Stimulated activated CD4-positive, alpha-beta T cell treated with anti-CD3 and anti-CD28 coated beads, TNF-alpha, amount 100 ng/mL, for 24 hours (primary cell): ENCODE measurements at places on chromosomes 2 and 18.

- DNase-seq, result no peak
Observed at GRCh38 chr18:35786365-35787042, 186.0 kb upstream of the RMP24 start.

DNA sequence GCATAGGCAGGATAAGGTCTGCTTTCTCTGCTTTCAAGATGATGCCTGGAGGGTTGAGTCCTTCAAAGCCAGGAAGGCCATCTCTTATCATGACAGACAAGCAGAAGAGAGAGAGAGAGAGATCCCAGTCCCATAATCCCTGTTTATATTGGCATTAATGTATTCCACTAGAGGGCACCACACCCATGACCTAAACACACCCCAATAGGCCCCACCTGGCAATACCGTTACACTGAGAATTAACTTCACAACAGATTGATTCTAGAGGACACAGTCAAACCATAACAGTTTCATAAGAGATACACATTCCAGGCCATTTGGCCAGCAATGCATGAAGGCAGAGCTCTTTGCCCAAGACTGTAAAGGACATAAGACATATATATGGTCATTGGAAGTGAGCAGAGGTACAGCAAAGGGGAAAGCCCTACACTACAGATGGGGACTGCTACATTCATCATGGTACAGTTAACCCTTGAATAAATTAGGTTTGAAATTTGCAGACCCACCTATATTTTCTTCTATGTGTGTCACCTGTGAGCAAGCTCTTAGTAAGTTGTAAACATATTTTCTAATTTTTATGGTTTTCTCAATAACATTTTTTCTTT, 1516.1 kb downstream of the RPIA start:
- no peak for DNase-seq

DNA sequence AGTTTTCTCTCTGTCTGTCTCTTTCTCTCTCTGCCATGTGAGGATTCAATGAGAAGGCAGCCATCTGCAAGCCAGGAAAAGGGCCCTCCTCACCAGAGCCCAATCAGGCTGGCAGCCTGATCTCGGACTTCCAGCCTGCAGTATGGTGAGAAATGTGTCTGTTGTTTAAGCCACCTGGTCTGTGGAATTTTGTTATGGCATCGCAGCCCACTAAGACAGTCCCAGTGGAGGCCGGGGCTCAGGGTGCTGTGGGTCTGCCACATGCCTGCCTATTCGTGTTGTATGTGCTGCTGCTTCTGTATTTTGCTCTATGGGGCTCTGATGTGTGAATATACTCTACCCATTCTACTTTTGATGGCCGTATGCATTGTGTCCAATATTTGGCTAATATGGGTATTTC, 139.0 kb upstream of the HS6ST1 start:
- no peak for DNase-seq

GRCh38 chr2:138504546-138505235, 3.1 kb downstream of the SPOPL start:
- DNase-seq, result no peak

DNA sequence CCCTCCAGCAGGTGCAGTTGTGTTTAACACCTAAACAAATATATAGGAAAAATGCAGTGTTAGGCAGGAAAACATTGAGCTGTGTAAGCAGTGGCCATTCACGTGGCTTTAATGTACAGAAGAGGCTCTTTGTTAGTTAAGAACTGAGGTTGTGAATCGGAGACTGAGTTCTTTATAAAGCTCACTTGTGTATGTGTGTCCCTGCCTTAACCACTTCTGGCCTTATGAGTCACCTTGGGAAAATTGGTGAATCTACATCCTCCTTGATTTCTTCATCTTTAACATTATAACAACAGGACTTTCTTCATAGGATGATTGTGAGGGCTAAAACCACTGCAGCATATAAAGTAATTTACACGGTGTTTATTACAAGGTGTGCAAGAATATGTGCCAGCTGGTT, 188.4 kb upstream of the TPO start:
- no peak for DNase-seq

GRCh38 chr2:47295981-47296635, 106.8 kb upstream of the MSH2 start:
- no peak for DNase-seq

DNA sequence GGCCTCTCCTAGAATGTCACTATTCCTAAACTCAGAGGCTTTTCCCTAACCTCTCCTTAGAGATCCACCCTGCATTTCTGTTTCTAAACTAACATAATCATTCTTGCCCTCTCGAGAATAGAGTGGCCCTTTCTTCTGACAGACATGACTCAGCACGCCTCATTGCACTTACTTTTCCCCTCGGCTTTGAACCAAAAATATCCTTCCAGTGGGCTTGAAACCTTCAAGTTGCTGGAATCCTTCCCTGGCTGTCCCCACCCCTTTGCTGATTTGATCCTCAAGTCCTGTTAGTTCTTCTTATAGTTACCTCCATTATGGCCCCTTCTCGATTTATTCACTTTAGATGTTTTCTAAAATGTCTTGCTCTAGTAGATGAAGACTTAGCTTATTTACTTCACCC, 158.0 kb downstream of the LTBP1 start:
- no peak for DNase-seq

DNA sequence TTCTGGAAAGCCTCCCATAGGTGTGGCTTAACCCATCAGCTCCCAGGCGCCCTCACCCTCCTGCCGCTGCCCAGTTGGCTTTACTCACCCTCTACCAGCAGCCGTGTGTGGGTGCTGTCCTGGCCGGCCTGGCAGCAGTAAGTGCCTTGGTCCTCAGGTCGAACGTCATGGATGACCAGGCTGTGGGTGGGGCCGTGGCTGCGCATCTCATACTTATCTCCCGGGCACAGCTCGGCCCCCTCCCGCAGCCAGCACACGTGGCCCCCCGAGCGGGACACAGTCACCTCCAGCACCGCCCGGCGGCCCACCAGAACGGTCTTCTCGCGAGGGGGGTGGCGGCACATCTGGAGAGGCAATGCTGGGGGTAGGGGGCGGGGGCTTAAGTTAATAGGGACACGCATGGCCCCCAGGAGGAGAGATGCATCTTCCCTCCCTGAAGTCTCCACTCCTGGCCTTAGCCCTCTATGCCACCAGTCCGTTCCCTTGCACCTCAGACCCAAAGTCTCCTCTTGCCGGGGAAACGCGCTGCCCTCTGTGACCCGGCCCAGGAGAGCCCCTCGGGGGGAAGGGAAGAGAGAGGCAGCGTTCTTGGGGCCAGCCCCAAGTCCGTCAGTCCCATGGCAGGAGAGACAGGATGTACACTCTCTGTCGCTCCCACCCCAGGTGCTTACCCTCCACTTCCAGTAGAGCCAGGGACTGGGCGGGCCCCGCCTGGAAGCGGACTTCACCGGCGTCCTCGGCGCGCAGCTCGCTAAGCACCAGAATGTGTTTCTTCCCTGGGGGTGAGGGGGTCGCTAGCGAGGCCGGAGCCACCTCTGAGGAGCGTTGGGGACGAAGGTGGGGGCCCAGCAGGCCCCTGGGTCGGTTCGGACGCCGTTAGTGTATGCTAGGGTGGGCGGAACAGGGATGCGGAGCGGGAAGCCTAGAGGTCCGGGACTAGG, 7.9 kb downstream of the TMEM198 start:
- no peak for DNase-seq

DNA sequence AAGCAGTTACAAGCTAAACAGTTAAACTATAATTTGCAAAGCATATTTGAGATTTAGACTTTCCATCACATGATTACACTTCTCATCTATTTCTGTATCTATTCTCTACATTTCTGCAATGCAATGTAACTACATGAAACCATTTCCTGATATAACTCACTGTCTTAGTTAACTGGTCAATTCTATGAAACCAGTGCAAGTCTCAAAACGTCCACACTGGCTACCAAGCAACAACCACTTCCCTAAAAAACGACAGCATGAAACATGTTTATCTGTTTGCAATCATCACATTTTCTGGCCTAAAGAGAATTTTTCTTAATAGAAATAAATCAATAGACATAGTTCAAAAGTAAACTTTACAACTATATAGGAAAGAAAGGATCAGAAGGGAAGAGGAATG, 17.4 kb downstream of the FECH start:
- no peak for DNase-seq

DNA sequence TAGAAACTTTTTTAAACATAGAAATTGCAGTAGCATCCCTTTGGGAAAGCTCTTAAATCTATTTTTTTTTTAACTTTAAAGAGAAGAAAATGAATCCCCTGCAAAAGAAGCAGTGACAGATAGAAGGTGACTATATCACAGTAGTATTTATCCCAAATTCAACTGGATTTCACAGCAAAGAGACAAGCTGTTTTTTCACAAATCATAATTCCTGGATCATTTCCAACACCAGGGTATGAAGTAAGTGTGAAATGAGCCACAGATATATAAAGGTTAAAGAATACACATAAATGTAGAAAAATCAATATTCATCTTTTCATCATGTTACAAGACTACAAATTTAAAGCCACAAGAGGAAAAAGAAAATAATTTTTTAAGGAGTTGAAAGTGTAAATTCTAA, 1404.9 kb upstream of the NXPH2 start:
- no peak for DNase-seq

DNA sequence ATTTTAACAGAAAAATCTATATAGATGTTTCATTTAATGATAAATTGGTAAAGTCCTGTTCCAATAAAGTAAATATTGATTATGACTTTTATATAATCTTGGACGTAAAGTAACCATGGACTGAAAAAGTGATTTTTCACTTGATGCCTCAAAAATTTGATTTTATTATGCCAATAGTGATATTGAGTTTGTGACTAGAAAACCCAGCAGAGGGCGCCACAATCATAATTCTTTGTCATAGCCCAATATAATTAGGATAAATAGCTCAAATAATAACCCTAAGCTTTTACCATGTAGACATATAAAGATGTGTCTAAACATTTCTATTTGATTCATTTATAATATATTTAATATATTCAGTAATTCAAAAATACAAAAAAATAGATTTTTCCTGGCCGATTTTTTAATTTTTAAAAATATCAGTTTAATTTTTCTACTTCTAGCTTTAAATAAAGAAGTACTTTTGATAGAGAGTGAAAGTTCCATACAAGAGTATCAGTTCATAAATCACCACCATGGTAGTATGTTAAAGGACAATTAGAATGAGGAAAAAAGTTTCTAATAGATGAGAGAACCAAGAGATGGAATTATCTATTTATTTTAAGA, 30.7 kb downstream of the CAMKMT start:
- peak; percentile 26 for DNase-seq

DNA sequence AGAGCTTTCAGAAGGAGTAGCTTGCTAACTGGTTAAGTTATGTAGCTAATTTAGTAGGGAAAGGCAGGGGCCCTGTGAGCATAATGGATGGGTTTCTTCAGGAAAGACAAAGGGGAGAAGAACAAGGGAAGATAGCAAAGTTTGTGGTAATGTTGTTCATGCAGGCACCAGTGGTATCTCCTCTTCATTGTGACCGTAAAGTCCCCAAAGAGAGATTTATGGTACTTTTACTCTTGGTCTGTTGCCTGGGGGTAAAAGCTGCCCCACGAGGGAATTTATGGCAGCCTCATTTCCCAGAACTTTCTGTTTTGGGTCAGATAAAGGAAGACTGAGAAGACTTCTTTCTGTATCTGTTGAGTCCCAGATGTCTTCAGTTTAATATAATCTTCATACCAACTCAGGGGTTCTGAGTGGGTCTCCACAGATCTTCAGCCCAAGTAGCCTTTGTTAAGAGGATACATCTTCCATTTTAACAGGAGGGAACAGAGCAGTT, 27.5 kb downstream of the MALT1 start:
- no peak for DNase-seq

DNA sequence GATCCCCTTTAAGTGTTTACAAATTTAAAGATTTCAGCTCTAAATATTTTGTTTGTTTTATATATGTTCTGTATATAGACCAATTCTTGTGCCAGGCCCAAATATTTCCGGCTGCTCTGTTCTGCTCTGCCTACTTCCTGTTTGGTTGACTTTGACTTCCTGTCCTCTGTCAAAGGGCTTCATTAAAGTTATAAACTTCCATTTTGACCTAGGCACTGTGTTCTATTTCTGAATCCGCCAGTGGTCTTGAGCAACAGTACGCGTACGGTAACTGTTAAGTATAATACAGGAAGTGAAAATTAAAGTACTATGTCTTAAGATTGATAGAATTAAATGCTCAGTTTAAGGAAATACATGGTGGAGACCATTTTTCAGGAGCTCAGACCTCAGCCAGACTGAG, 13.5 kb upstream of the REL start:
- no peak for DNase-seq

DNA sequence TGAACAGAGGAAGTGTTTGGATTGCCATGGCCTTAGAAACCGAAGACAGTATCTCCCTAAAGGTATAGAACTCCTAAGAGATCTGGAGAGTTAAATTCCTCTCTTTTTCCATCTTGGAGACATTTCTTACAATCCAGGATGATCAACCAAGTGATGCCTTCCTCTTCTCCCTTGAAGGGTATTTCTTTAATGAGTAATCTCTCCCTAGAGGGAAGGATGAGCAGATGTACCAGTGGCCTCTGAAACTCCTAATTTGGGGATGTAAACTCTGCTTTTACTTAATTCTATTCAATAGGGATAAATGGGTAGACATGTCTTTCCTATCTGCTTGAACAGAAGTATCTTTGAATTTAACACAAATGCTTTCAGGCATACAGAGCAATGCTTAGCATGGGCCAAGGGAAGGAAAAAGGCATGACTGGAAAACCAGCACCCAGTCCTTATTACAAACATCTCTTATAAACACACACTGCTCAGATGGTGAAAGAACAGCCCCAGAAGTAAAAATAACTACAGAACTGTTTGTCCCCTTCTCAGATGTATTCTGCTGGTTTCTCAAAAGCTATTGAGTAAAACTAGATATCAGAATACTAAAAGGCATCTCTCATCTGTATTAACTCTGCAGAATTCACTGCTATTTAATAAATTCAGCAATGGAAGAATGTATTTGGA, 4.7 kb upstream of the THNSL2 start:
- no peak for DNase-seq

- no peak for DNase-seq
Observed at GRCh38 chr2:203709416-203710040, 3.1 kb downstream of the CD28 start.

- DNase-seq, result peak; percentile 28
Observed at GRCh38 chr18:46250084-46250811, 146.1 kb downstream of the HAUS1 start.

DNA sequence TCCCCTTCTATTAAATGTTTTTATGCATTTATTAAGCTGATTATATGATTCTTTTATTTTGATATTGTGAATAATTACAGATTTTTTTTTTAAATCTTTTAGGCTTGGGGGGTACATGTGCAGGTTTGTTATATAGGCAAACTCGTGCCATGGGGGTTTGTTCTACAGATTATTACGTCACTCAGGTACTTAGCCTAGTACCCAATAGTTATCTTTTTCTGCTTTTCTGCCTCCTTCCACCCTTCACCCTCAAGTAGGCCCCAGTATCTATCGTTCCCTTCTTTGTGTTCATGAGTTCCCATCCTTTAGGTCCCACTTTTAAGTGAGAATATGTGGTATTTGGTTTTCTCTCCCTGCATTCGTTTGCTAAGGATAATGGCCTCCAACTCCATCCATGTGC, 92.2 kb upstream of the CWC22 start:
- DNase-seq, result no peak
